ENCODE measurements at places on chromosomes 3 and 15.

DNA sequence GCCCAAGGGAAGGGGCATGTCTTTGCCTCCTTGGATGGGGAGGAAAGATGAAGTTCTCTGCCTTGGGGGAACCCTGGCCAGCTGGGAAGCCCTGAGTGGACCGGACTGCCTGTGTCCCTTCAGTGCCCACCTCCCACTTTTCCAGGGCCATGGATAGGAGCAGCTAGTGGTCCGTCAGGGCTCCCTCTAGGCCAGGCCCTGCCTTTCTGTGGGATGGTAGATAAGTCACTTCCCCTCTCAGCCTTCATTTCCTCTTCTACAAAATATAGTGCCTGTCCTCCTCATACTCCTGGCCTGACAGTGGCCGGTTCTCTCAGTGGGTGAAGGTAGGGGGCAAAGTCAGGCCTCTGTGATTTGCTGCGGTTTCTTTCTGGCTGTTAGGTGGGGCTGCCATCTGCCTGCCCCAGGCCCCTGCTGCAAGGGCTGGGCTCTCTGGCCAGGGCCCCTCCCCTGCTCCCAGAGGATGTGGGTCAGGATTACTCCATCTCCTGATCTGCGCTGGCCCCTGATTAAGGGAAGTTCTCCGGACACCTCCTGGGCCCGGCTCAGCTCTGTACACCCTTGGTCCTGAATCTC is 1.4 kb downstream of the PLEKHO2 start:
- no peak for DNase-seq

- no peak for DNase-seq
Observed at GRCh38 chr15:58064082-58064979, 1.2 kb downstream of the ALDH1A2 start.

- DNase-seq, result no peak
Observed at GRCh38 chr3:161104561-161105551, at the start of gene B3GALNT1. Gene B3GALNT1 (minus strand): TSS chr3:161105349. CDS start chr3:161086754, 18,595 bp downstream.

DNA sequence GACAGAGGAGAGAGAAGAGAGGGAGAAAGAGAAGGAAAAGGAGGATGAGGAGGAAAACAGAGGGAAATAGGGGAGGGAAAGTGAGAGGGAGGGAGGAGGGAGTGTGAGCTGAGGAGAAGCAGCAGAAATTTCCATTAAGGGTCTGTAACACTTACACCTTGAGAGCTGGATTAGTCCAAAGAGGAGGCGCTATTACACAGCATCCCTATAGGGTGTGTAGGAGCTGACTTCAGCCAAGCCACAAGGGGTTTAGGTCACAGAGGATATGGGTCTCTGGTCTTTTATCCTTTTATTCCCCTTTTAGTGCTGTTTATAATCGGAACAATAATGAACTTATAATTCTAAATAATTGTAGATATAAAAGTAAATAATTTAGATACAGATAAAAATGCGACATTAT is 230.4 kb downstream of the GABRG3 start:
- no peak for DNase-seq

- DNase-seq, result no peak
Observed at GRCh38 chr15:59251001-59251845, 44.6 kb downstream of the LDHAL6B start.

DNA sequence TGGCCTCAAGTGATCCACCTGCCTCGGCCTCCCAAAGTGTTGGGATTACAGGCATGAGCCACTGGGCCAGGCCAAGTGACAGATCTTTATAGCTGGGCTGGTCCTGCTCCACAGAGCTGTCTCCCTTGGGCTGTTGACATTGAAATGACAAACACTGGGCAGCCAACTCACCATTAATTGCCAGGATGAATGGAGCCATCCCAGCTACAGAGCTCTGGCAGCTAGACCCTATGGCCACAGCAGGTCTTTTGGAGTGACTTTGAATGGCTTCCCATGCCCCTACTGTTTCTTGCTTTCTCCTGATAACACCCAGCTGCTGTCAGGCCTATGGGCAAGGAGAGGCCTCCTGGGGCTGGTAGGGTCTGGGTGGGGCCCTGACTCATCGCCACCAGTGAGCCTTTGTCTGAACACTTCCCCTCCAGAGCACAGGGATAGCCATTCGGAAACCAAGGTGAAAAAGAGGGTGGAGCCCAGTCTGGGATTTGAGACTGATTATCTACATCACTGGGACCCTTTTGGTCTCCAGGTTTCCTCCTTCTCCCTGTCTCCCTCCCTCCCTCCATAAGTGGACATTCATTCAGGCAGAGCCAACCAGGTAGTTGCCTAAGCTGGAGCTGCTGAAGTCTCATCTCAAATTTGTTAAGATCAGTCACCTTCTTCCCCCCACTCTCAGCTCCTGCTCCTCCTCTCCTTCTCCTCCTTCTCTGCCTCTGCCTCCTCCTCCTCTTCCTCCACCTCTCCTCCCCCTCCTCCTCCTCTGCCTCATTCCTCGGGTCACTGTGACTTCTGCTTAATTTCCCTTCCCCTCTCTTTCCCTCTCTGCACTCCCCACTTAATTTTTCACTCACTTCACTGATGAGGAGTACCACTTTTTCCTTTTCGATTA is 34.0 kb downstream of the BHLHE40 start:
- no peak for DNase-seq

- DNase-seq, result no peak
Observed at GRCh38 chr3:71441217-71441924, 142.2 kb downstream of the FOXP1 start.

- DNase-seq, result no peak
Observed at GRCh38 chr15:101136381-101137268, 115.2 kb downstream of the CHSY1 start.

DNA sequence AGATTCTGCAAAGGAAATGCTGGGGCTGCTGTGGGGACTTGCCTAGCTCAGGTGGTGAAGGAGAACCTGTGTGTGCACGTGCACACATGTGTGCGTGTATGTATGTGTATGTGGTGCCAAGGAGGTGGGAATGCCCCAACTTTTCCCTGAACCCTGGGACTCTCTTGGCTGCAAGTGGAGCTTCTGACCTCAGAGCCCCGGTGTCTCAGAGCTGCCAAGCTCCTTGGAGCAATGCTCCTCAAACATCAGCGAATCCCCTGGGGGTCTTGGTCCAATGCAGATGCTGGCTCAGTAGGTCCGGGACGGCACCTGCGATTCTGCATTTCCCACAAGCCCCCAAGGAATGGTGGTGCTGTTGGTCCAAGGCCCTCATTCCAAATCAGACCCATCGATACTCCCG is 5.8 kb upstream of the SLC6A20 start:
- DNase-seq, result no peak

All from stimulated activated CD4-positive, alpha-beta T cell treated with anti-CD3 and anti-CD28 coated beads, Interleukin-1b, Interleukin-23, amount 100 ng/mL, for 1 hour (primary cell).